SJCRH30 (cell line): ENCODE measurements at places on chromosomes 7 and 10. TPM values are rescaled to one million over a fixed set of nuclear protein-coding genes. Genes with fewer than 3 reads are reported as not detected.

GRCh38 chr7:1546909-1547776 lies 8.9 kb downstream of the TMEM184A start:
- no peak for DNase-seq

The NRF1 gene
- 11.8 and 14.0 TPM in 2 replicates for total RNA-seq

The HOXA3 gene
- 12.0 and 12.2 TPM in 2 replicates for total RNA-seq

DNA sequence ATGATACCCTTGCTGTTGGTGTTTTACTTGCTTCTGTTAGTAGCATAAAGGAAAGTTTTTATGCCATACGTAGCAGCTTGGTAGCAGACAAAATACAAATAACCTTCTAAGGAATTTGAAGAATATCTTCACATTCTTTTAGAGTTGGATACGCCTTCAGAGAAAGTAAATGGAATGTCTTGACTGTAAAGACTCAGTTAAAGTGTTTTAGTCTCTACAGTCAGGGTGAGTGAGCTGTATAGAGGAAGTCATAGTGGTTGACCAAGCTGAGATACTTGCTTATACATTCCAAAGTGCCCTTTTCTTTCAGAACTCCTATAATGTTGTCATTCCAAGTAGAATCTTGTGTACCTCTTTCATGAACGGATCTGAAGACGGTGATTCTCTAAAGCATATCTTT lies 37.7 kb downstream of the RABGEF1 start:
- no peak for DNase-seq

DNA sequence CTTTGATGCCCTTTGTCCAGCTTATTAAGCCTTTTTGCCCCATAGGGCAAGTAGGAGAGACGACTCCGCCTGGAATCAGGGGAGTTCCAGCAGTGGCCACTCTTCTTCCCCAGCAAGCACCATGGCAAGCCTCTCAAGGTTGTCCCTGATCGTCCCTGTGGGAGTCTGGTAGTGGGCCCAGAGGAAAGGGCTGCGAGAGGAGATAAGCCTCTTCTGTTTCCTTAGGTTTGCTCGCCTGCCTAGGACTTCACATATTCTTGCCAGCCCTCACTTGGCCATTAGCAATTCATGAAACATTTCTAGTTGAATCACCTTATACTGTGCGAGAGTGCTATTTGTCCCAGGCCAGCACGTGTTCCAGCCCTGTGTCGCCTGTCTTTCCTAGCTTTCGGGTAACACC lies 47.8 kb upstream of the CPN1 start:
- DNase-seq = no peak

GRCh38 chr7:132650498-132650897 lies 74.2 kb upstream of the PLXNA4 start:
- DNase-seq = no peak

The C10orf105 gene
- total RNA-seq = not detected in 2 replicates

DNA sequence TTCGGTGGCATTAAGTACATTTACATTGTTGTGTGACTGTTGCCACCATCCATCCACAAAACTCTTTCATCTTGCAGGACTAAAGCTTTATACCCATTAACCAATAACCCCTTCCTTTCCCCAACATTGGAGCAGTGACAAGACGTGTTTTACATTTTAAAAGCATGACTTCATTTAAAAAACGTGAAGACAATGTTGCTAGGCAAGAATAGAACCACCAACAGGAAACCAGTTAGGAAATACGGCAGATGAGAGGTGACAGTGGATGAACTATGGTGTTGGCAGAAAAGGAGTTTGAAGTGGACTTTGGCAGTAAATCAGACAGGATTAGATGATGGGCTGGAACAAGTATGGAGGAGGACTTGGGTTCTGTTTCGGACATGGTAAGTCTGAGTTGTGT lies 17.0 kb downstream of the TMEM236 start:
- no peak for DNase-seq
